Right ventricle myocardium superior (tissue), 1 donor: ENCODE measurements at places on chromosomes 4 and X. TPM values are rescaled to one million over a fixed set of nuclear protein-coding genes. Genes with fewer than 3 reads are reported as not detected.

DNA sequence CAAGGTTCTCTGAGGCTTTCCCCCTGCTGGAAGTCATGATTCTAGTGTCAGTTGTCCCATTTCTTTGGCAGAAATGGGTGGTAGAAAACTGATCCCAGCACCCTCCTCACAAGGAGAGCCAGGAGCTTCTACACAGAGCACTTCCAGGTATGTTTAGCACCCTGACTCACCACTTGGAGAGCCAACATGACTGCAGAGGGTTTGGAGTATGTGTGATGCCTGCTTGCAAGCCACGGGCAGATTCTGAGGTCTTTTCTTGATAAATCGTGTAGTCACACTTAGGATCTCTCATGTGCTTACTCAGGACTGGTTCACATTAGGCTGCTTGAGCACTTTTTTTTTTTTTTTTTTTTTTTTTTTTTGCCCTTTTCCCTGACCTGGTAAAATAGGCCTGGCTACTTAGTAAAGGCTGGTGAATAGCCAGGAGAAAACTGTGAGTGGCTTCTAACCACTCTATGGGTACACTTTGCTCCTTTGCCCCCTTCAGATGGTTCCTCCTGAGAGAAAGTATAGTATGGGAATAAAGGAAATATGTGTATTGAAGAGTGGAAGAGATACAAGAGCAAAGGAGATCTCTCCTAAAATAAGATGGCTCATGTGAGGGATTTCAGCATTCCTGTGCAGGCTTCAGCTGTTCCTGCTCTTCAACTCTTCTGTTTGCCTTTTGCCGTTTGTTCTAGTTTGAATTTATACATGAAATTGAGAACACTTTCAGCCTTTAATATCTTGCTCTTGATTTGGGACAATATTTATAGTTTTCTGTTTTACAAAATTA is 103.6 kb downstream of the EMCN start:
- DNase-seq, result no peak

- no peak for DNase-seq
Measured at GRCh38 chr4:117996891-117997290, 37.4 kb upstream of the NDST3 start.

Gene KCNIP4
- not detected for total RNA-seq

Gene TIMM8A
- total RNA-seq, result 20.3 TPM

- DNase-seq, result no peak
Measured at GRCh38 chrX:105694839-105695238, 127.5 kb upstream of the NRK start.

Gene SLC7A11
- total RNA-seq, result 0.08 TPM

Gene AKAP14
- total RNA-seq, result not detected

GRCh38 chrX:124010566-124010965 is 49.1 kb downstream of the STAG2 start:
- DNase-seq, result no peak

GRCh38 chr4:138110815-138111214 is 131.3 kb downstream of the SLC7A11 start:
- DNase-seq, result no peak

GRCh38 chr4:112901962-112902411 is 147.5 kb upstream of the ANK2 start:
- DNase-seq, result no peak

Gene TRMT44
- total RNA-seq, result 8.4 TPM

Gene HMX1
- not detected for total RNA-seq

Gene PLP1
- total RNA-seq, result 10.0 TPM

- DNase-seq, result no peak
Measured at GRCh38 chr4:14856062-14856933, 146.0 kb upstream of the CPEB2 start.

- DNase-seq, result no peak
Measured at GRCh38 chr4:17347445-17347844, 164.4 kb downstream of the QDPR start.

DNA sequence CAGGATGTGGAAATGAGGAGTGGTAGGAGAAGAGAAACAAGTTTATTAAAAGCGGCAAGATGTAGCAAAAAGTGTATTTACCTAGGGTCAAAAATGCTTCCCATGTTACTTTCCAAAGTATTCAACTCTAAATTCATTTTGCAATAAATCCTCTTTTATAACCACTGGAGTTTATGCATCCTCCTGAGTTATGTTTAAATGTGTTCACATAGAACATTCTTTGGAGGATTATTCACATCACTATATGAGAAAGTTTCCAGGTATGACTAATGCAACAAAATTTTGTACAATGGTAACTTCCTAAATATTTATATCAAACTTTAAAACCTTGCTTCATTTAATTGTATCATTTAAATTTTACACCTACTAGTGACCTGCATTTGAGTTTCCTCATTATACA is 870.6 kb upstream of the SLIT2 start:
- no peak for DNase-seq

- DNase-seq, result peak; percentile 32
Measured at GRCh38 chr4:813900-814299, 12.0 kb downstream of the CPLX1 start.

DNA sequence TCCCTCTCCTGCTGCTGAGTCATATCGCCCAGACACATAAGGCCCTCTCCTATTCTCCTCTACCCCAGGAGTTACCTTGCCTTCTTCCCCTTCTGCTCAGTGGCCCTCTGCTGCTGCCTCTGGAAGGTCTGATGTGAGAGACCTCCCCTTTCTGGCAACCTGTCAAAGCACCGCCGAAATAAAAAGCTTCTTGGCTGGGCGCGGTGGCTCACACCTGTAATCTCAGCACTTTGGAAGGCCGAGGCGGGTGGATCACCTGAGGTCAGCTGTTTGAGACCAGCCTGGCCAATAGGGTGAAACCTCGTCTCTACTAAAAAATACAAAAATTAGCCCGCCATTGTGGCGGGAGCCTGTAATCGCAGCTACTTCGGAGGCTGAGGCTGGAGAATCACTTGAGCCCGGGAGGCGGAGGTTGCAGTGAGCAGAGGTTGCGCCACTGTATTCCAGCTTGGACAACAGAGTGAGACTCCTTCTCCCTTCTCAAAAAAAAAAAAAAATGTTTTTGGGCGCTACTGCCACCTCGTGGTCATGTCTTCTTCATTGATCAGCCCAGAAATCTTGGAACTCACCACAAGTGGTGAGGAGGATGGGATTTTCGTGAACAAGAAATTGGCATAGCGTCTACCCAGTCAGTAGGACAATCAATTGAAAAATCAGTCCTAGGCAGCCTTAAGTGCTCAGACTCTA is 8.6 kb upstream of the ZXDA start:
- DNase-seq, result peak; percentile 43

GRCh38 chrX:140572724-140573123 is 67.9 kb upstream of the SOX3 start:
- no peak for DNase-seq

- DNase-seq, result no peak
Measured at GRCh38 chrX:55767100-55767499, 49.6 kb downstream of the RRAGB start.

Gene MAGT1
- 50.4 TPM for total RNA-seq

- DNase-seq, result no peak
Measured at GRCh38 chr4:1463088-1463926, 57.1 kb upstream of the NKX1-1 start.

DNA sequence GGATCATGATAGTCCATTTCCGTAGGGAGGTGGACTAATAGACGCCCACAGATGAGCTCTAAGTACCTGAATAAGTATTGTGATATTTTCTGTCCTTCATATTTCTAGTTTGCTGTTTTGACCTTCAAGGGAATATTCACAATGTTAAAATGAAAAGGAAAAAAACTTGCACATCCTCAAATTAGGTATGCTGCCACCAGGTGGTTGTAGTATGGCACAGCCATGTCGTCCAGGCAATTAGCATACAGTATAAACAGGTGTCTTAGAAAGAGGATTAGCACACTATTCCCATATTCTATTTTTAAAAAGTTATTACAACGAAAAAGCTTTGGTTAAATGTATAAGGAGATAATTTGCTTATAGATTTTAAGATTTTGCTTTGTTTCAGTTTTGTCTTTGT is 802.0 kb downstream of the RPA4 start:
- no peak for DNase-seq

- DNase-seq, result no peak
Measured at GRCh38 chr4:8868321-8869001, 3.2 kb downstream of the HMX1 start.

Gene ITGB1BP2
- 104 TPM for total RNA-seq

GRCh38 chr4:183249854-183250253 is 70.2 kb downstream of the CLDN22 start:
- no peak for DNase-seq

Gene SUPT20HL1
- not detected for total RNA-seq

GRCh38 chr4:145820407-145820806 is 118.2 kb downstream of the ZNF827 start:
- no peak for DNase-seq

GRCh38 chr4:119300101-119300978 is 21.6 kb downstream of the FABP2 start:
- DNase-seq, result peak; percentile 98

- no peak for DNase-seq
Measured at GRCh38 chr4:117376692-117377091, 291.3 kb upstream of the TRAM1L1 start.
